ENCODE measurements at places on chromosomes 16 and 17.

DNA sequence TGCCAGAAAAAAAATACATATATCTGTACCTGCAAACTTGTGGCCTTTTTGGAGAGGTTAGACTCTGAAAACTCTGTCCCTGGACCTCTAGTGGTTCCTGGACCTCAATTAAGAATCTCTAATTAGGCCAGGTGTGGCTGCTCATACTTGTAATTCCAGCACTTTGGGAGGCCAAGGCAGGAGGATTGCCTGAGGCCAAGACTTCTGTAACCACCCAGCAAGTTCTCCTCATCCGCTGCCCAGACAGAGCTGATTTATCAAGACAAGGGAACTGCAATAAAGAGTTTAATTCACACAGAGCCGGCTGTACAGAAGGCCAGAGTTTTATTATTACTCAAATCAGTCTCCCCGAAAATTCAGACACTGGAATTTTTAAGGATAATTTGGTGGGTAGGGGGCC lies 4.2 kb downstream of the ASPA start:
- DNase-seq, result no peak

DNA sequence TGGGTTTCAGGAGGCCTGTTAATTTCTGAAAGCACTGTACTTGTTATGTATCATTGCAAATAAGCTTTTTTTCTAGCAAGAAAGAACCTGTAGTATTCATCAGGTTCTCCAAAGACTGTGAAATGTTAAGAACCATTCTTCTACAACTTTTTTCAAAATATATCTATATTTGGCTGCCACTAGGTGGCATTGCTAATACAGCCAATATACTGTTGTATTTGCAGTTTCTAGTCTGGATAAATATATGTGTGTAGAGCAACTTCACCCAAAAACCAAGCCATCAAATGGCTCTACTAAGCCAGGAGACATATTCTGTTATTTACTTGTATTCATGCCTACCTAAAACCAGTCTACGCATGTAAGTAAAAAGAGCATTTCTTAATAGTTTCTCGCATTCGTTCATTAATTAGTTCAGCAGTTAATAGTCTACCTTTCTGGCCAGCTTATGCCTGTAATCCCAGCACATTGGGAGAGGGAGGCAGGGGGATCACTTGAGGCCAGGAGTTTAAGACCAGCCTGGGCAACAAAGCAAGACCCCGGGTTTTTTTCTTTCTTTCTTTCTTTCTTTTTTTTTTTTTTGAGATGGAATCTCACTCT lies 39.5 kb downstream of the VMP1 start:
- no peak for DNase-seq

DNA sequence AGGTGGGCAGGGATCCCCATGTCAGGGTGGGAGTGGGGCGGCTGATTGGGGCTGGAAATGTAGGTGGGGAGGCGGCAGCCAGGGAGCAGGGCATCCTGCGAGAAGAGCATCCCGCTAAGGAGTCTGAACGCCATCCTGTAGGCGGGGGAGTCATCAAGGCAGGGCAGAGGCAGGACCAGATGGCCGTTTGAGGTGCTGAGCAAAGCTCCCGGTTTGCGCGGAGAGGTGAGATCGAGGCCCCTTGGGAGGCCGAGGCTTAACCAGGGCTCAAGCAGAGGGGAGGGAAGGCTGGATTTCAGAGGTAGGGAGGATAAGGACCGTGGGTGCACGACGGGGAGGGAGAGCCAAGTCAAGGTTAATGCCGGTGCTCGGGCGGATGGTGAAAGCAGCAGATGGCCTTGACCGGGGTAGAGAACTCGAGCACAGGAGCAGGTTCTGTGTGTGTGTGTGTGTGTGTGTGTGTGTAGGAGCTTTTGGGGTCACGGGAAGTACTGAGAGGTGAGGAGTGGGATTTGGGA lies 472 bp upstream of the NME2 start:
- DNase-seq, result no peak

GRCh38 chr16:82888591-82889001 lies 261.8 kb downstream of the CDH13 start:
- no peak for DNase-seq

DNA sequence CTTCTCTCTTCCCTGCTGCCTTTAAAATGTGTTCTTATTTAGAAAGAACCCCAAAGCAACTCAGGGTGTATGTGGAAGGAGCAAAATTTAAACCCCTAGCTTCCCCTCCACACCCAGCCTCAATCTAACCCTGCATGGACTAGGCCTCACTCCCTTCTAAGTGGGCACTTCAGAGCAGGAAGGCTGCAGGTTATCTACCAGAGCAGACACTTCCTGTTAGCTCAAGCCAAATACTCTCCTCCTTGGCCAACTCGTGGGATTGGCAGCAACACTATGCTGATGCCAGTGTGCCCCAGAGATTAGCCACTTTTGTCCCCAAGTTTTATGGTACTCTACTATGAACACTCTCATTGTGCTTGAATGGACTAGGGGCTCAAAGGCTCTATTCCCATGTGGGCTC lies 35.6 kb downstream of the CCDC42 start:
- DNase-seq, result no peak

- DNase-seq, result no peak
These were observed 16.6 kb upstream of the C16orf74 start for GRCh38 chr16:85767531-85767930.

DNA sequence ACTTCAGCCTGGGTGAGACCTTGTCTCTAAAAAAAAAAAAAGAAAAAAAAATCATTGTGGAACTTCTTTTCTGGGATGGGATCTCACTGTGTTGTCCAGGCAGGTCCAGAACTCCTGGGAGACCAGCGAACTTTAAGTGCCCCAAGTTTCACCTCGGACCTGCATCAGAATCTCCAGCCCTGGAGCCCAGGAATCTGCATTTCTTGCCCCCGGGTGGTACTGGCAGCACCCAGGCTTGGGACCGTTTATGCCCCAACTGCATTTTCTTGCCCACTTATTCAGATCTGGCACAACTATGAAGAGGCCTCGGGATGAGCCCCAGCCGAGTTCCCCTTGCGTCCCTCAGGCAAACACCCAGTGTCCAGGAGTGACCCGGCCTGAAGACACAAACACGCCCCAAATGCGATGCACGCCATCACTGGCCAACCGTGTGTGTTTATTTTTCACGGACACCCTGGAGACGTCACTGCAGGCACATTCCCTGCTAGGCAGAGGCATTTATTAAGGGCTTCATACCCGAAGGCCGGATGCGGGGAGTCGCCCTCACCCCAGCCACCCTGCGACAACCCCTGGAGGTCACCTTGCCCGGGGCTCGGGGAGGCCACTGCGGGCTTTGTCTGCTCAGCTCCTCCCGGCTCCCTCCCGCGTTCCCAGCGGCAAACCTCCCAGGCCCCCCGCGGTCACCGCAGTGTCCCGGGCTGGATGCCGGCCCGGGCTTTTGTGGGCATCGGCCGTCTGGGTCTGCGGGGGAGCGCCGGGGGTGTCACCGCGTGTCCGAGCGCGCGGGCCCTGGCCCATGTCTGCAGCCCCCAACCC lies 684 bp upstream of the SPIRE2 start:
- no peak for DNase-seq

DNA sequence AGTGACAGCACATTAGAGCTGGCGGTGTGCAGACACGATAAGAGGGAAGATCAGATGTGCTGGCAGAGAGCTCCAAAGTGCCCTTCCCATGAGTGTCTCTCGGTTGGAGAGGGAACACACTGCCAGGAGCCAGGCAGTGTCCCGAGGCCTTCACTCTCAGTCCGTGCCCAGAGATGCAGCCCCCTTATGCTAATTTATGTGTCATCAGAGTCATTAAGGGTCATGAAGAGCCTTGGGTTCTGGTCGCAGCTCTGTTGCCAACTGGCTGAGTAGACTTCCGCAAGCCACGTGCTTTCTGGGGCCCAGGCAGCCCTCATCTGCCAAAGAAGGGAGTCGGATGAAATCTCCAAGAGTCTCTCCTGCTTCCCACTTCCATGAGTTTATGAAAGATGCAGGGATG lies 232.5 kb downstream of the MSI2 start:
- DNase-seq, result no peak

Measured in vagina (tissue), 2 donors.